ENCODE measurements at places on chromosomes 4 and X. TPM values are rescaled to one million over a fixed set of nuclear protein-coding genes. Genes with fewer than 3 reads are reported as not detected.

Gene F9
- not detected for polyA plus RNA-seq

Gene ARMCX1
- 20.3 TPM for polyA plus RNA-seq

Gene CNKSR2
- polyA plus RNA-seq, result 0.06 TPM

Gene ADAMTS3
- 0.56 TPM for polyA plus RNA-seq

GRCh38 chr4:126479709-126480108 is 1153.0 kb upstream of the INTU start:
- no peaks in the 10 kb centered on the region for H3K36me3 ChIP-seq
- no peaks in the 10 kb centered on the region for H3K4me1 ChIP-seq
- DNase-seq, result no peak
- no peak overlapping the region for H3K27ac ChIP-seq
- no peaks in the 10 kb centered on the region for H3K27me3 ChIP-seq
- H3K4me3 ChIP-seq, result no peak overlapping the region

- peaks cover 3% of the 10 kb centered on the region for H3K27me3 ChIP-seq
- DNase-seq, result no peak
- no peaks in the 10 kb centered on the region for H3K36me3 ChIP-seq
- no peak overlapping the region for H3K27ac ChIP-seq
Observed at GRCh38 chr4:83107631-83108030, 6.9 kb downstream of the PLAC8 start.

DNA sequence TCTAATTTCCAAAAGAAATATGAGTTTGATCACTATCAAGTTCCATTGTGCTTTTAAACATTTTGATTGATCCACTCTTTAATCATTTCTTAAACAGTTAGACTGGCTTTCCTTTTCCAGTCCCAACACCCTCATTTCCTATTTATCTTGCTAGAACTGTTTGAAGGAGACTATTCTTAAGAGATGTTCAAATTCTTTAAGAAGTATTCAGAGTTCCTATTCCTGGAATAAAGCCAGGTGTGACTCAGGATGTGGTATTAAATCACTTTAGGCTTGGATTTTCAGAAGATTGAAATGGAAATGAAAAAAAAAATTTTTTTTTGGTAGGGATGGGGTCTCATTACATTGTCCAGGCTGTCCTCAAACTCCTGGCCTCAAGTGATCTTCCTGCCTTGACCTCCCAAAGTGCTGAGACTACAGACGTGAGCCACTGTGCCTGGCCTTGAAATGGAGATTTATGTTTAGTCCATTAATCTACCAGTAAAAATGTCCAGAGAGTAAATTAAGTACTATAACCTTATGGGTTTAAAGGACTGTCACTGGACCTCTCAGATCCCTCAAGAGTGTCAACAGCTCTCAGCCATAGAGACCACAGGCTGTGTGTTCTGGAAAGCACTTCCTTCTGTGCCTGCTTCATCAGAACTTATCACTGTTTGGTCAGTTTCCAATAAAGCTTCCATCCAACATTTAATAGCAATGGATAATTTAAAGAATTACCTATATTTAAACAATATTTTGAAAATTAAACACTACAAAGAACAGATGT is 90.7 kb downstream of the CDS1 start:
- no peak overlapping the region for H3K27ac ChIP-seq
- H3K4me3 ChIP-seq, result no peak overlapping the region
- H3K36me3 ChIP-seq, result peaks cover 61% of the 10 kb centered on the region
- no peak for DNase-seq
- no peaks in the 10 kb centered on the region for H3K27me3 ChIP-seq
- H3K4me1 ChIP-seq, result no peaks in the 10 kb centered on the region

Measured in kidney (tissue), 22 donors.